ENCODE measurements at places on chromosomes 16 and 17. TPM values are rescaled to one million over a fixed set of nuclear protein-coding genes. Genes with fewer than 3 reads are reported as not detected.

DNA sequence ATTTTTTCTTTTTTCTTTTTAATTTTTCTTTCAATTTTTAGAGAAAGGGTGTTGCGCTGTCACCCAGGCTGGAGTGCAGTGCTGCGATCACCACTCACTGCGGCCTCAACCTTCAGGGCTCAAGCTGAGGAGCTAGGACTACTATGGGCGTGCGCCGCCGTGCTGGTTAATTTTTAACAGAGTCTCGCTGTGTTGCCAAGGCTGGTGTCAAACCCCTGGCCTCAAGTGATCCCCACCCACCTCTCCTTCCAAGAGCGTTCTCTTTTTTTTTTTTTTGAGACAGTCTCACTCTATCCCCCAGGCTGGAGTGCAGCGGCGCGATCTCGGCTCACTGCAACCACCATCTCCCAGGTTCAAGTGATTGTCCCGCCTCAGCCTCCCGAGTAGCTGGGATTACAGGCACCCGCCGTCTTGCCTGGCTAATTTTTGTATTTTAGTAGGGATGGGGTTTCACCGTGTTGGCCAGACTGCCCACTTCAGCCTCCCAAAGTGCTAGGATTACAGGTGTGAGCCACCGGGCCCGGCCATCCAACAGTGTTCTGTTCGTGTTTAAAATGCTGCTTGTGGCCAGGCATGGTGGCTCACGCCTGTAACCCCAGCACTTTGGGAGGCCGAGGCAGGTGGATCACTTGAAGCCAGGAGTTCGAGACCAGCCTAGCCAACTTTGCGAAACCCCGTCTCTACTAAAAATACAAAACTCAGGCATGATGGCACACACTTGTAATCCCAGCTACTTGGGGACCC lies 14.5 kb upstream of the RPL13 start:
- DNase-seq: no peak

- DNase-seq: no peak
These were observed 126.3 kb upstream of the TNRC6C start for GRCh38 chr17:77832180-77832560.

DNA sequence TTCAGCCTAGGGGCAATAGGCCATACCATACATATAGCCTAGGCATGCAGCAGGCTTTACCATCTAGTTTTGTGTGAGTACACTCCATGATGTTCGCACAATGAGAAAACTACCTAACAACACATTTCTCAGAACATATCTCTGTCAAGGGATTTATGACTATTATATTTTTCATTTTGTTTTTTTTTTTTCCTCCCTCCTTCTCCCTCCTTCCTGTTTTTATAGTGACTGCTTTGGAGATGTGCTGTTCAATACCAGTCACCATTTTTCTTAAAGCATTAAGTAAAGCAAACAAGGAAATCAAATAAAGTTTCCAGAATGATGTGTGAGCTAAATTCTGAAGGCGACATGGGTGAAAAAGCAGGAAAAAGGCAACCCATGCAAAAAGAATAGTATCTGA lies 194.6 kb downstream of the STX8 start:
- no peak for DNase-seq

KRT33B gene
- total RNA-seq: not detected
